Non-pigmented ciliary epithelial cell (primary cell): ENCODE measurements at places on chromosomes 6 and 20.

- no peak for DNase-seq
Measured at GRCh38 chr6:21840428-21840827, 246.9 kb downstream of the SOX4 start.

GRCh38 chr6:143165315-143165855 lies 104.7 kb downstream of the AIG1 start:
- DNase-seq: no peak

DNA sequence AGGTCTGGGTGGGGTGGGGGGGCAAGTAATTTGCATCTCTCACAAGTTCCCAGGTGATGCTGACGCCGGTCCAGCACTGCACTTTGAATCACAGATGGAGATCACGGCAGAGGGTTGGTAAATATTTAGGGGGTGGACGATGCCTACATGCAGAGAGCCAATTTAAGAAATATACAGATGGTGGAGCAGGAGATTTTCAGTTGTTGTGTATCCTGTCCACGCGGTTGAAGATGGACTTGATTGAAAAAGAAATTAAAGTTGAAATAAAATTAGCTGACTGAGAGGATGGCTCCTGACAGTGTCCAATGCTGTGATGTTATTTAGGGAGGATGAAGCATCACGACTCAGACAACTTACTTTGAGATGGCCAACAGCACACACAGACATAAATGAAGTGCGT lies 74.6 kb downstream of the PHACTR3 start:
- DNase-seq: no peak

- no peak for DNase-seq
Measured at GRCh38 chr6:15800841-15801617, 138.2 kb upstream of the DTNBP1 start.

- no peak for DNase-seq
Measured at GRCh38 chr6:97133067-97133466, 149.9 kb downstream of the MMS22L start.

- DNase-seq: no peak
Measured at GRCh38 chr6:89361171-89361570, 8.6 kb upstream of the UBE2J1 start.

- no peak for DNase-seq
Measured at GRCh38 chr6:163398815-163399214, 15.7 kb upstream of the QKI start.

GRCh38 chr6:39490108-39490507 lies 167.6 kb upstream of the KCNK16 start:
- no peak for DNase-seq

DNA sequence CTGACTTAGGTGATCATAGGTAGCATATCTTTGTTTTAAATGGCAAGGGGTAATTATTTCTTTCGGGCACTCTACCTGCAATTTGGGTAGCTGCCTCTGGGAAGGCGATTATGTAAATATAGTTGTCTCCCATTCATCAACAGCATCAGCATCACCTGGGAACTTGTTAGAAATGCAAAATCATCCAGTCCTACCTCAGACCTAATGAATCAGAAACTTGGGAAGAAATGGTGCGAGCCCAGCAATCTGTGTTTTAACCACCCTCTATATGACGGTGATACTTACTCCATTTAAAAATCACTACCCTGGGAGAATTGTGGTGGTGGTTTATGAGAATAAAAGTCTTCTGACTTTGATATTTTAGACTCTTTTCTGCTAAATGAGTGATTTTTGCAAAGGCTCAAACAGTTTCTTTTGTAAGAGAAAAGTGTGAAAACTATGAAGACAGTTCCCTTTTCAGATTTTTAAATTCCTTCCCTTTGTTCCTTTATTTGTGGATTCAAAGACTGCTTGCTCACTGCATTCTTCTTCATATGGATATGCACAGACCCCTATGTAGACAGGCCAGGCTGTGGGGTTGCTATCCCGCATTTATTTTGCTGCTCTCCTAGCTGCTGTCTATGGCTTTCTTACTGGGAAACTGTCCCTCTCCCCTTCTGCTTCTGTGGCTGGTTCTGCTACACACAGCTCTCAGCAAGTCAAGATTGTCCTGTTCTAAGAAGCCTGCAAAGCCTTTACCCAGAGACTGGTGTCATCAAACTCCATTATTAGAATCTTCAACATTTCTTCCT lies 365.3 kb downstream of the RNF144B start:
- DNase-seq: no peak

GRCh38 chr20:22581437-22582385 lies 2.7 kb downstream of the FOXA2 start:
- DNase-seq: no peak

DNA sequence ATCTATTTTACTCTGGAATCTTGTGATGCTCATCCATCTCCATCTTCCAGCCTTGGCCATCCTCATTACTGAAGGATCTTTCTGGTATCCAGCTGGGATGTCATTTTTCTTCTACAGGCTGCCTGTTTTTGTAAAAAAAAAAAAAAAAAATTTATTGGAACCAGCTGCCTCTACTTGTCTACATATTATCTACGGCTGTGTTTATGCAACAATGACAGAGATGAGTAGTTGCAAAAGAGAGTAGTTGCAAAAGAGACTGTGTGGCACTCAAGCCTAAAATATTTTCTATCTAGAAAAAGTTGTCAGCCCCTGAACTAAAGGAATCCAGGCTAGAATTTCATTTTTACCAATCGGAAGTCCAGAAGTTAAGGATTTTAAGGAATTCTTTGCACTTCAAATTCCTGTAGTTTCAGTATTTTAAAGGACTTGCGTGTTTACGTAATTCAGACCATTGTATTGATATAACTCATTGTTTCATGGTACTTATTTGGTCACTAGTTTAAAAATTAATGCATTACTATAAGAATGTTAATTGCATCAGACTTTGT lies 38.6 kb upstream of the PLCG1 start:
- DNase-seq: no peak

DNA sequence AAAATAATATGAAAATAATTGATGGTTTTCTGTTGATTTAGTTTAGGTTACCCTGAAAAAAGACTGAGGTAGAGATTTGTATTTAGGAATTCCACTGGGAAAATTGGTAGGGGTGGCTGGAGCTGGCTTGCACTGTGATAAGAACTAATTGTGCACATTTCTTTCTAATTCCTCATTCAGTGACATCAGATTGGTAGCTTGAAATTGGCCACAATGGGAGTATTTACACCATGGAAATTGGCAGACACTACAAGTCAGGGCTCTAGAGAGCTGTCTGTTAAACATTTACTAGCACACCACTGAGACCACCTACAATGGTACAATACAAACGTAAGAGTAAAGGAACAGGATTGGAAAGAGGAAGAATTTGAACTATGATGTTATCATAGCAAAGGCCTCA lies 52.0 kb upstream of the ISM1 start:
- DNase-seq: no peak

- no peak for DNase-seq
Measured at GRCh38 chr6:30683183-30683979, 3.1 kb downstream of the PPP1R18 start.

DNA sequence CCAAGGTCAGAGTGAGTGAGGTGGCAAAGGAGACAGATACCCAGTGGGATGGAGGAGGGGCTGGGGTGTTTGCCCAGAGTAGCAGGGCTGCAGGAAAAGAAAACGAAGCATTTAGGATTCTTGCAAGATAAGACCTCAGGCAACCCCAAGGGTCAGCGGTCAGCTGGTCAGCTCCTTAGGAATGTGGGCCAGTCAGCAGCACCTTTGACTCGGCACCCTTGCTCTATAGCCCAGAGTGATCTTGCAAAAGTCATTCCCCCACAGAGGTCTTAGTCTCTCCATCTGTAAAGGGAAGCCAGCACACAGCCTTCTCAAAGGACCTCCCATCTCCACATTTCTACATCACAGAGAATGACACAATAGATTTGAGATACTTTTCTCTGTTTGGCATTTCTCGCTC lies 56.7 kb downstream of the VEGFA start:
- DNase-seq: no peak

- DNase-seq: no peak
Measured at GRCh38 chr6:99236010-99236409, 113.5 kb downstream of the FAXC start.

GRCh38 chr6:145031001-145031400 lies 704.3 kb downstream of the EPM2A start:
- no peak for DNase-seq

- DNase-seq: no peak
Measured at GRCh38 chr6:97064578-97064977, 140.1 kb downstream of the KLHL32 start.

GRCh38 chr6:11329726-11330412 lies 97.4 kb upstream of the NEDD9 start:
- DNase-seq: no peak

DNA sequence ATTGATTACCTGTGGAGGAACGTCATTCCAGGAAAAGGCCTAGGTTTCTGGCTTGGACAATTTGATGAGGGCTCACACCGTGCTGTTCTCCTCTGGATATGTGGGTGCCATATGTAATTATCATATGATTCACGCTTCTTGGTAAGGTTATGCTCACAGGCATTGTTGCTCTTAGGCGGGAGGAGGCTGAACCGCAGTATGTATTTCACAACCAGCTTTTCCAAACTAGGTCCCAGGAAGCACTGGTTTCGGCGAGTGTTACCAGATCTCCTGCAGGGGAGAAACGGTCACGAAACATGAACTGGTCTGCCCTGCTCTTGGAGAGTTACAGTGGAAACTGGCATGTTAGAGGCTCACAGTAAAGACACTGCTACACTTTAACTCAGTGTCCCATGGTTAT lies 793 bp upstream of the FAM50B start:
- DNase-seq: no peak

GRCh38 chr6:158184608-158185007 lies 16.5 kb downstream of the GTF2H5 start:
- DNase-seq: no peak

DNA sequence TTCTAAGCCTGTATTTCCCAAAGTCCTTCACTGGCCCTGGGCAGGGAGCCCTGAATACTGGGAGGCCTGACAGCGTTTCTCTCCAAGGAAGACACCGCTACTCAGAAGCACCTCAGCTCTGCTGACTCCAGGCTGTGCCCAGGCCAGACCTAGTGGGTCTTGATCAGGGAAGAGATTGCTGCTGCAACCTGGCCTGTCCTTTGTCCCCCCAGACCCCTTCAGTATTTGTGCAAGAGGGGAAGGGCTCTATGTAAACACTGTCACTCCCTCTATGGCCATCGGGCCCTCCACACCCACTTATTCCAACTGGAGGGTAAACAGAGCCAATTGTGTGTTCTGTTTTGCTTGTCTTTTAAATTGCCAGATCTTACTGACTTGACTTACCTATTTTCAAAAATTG lies 20.6 kb downstream of the PLEKHG1 start:
- no peak for DNase-seq

DNA sequence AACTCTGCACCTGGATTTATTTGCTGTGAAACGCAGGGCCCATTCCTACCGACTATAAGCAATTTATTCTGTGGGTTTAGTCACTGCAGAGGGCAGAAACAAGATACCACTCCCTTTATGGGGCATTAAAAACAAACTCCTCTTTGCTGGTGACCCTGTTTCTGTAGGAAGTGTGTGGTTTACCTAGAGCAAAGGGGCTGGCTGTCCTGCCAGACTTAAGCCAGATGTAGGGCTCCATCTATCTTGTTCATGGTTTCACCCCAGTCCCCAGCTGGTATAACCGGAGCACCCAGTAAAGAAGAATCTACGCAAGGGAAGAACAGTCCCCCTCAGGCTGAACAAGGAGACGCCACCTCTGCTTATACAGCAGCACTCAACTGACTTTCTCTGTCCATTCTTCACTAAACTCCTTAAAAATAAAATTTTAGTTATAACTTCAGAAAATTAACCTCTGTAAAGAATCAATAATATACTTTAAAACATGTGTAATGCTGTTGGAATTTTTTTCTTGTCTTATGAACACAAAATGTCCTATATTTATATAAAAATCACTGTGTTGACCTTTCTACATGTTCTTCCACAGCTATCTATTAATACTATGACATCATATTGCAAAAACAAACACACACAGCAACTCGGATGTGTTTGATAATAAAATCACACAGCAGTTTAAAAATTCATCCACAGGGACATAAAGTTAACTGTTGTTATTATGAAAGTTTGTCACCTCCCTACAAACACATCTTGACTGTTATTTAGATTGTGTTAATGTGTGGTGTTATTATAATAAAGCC lies 126.1 kb upstream of the RPS6KA2 start:
- DNase-seq: no peak

DNA sequence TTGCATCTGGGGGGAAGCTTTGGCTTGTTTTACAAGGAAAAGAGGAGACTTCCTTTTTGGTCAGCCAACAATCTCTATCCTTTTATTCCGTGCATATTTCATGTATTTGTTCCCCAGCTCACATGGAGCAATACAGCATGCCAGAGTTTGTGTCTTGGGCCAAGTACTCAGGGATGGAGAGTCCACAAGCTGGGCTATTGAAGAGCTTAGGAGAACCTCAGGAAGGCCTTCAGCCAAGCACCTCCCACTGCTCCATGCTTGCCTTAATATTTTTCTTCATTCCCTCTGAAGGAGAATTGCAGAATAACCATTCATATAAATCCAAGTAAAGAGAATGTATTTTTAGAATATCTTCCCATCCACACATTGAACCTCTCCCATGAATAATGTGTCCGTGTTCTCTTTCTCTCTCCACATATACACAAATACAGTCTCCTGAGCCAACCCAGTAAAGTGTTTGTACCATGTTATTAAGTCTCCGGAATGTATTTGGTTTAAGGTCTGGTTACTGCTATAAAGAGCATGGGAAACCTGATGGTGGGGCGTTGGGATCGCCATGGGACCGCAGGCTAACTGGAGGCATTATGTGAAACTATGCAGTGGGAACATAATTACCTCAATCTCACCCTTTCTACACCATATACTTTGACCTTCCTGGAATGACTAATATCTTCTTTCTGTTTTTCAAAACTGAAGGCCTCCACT lies 3.0 kb downstream of the LAMA4 start:
- no peak for DNase-seq

GRCh38 chr6:26367114-26367513 lies 2.1 kb downstream of the BTN3A2 start:
- DNase-seq: no peak

- DNase-seq: no peak
Measured at GRCh38 chr20:32204205-32205109, 3.1 kb downstream of the PLAGL2 start.

DNA sequence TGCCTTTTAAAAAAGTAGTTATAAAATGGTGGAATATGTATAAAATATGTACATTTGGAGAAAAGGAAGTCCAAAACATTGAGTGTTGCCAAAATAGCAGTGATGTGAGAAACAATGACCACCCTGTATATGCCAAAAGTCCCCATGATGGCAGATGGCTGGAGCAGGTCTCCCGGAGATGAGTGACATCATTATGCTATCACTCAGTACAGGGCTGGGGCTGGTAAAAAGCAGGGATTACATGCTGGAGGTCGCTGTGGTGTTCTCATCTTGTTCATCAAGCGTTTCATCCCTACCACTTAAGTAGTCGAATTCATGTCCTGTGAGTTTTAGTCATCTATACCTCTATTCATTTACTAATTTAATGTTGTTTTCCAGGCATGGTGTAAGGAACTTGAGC lies 315.3 kb upstream of the SLC35B3 start:
- no peak for DNase-seq

DNA sequence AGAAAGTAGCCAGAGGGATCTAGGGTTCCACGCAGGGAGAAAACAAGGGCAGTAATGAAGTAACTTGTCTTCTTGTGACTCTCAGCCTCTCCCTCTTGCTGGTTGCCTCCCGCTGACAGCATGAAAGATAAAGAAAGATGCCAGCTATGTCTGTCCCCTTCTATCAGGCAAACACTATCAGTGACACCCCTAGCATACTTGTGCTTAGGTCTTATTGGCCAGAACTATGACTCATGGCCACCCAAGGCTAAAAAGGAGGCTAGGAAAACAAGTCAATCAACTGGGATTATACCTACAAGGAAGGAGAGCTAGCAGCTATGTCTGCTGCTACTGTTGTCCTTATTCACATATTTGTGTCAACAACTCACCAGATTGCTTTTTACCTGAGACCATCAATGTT lies 206.8 kb upstream of the SOX4 start:
- DNase-seq: no peak
